ENCODE measurements at places on chromosomes 4 and X. TPM values are rescaled to one million over a fixed set of nuclear protein-coding genes. Genes with fewer than 3 reads are reported as not detected.

CT45A5 gene
- polyA plus RNA-seq: not detected

- no peaks in the 10 kb centered on the region for H3K27me3 ChIP-seq
- no peak for DNase-seq
- H3K4me3 ChIP-seq: no peak overlapping the region
- peak overlapping the region; percentile 29 for H3K27ac ChIP-seq
- H3K36me3 ChIP-seq: peaks cover 8% of the 10 kb centered on the region
Observed at GRCh38 chr4:37628977-37629609, 57.1 kb downstream of the RELL1 start.

UCP1 gene
- not detected for polyA plus RNA-seq

DNA sequence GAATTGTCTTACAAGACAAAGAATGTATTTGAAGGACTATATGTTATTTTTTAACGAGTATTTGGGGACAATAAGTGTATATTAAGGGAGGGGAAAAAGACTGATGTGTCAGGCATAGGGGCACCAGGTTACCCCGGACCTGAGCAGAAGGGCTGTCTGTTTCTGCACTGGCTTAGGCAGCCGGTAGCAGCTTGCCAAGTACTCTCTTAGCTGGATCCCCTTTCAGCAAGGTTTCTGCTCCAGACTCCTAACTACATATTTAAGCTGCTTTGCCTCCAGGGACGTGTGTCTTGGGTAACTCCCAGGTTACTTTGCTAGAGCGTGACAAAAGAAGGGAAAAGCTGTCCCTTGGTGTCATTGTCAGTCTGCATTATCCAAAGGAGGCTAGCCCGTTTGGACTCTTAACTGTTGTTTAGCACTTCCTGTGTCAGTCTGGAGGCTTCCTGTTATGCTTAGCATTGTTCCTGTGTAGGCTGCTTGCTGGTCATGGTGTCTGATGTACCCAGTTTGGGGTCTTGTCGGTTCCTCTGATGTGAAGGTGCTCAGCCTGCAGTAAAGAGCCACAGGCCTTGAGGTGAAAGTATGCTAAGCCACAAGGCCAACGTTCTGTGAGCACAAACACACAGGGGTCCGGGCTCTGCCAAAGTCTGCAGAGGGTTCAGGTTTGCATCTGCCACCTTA, 11.6 kb downstream of the CXCR3 start:
- H3K4me1 ChIP-seq: no peaks in the 10 kb centered on the region
- H3K36me3 ChIP-seq: peaks cover 38% of the 10 kb centered on the region
- no peak overlapping the region for H3K4me3 ChIP-seq
- no peak for DNase-seq

- no peak for DNase-seq
- no peaks in the 10 kb centered on the region for H3K36me3 ChIP-seq
- H3K4me1 ChIP-seq: no peaks in the 10 kb centered on the region
- no peak overlapping the region for H3K4me3 ChIP-seq
- H3K27me3 ChIP-seq: no peaks in the 10 kb centered on the region
- no peak overlapping the region for H3K27ac ChIP-seq
Observed at GRCh38 chr4:176545872-176546271, 226.1 kb downstream of the SPCS3 start.

- no peaks in the 10 kb centered on the region for H3K36me3 ChIP-seq
- no peak overlapping the region for H3K4me3 ChIP-seq
Observed at GRCh38 chr4:185909972-185910371, 98.0 kb upstream of the SORBS2 start.

Data from liver (tissue), 10 donors.